ENCODE measurements at places on chromosomes 4 and X. TPM values are rescaled to one million over a fixed set of nuclear protein-coding genes. Genes with fewer than 3 reads are reported as not detected.

TSPAN7 gene
- 31.9 TPM for total RNA-seq

UNC5C gene
- total RNA-seq: 30.9 TPM

SMIM10L2A gene
- total RNA-seq: 4.8 TPM

ITIH6 gene
- total RNA-seq: not detected

PIN4 gene
- total RNA-seq: 4.5 TPM

USP17L26 gene
- not detected for total RNA-seq

CCDC158 gene
- 0.53 TPM for total RNA-seq

ZIC3 gene
- total RNA-seq: not detected

RHOXF2 gene
- total RNA-seq: not detected

PCDH19 gene
- total RNA-seq: 1.8 TPM

SOD3 gene
- total RNA-seq: 28.8 TPM

SPANXA1 gene
- total RNA-seq: not detected

USP17L28 gene
- not detected for total RNA-seq

CENPI gene
- 8.9 TPM for total RNA-seq

CTAG2 gene
- not detected for total RNA-seq

CITED1 gene
- 8.6 TPM for total RNA-seq

F8A1 gene
- 8.2 TPM for total RNA-seq

TCEAL5 gene
- total RNA-seq: 1.6 TPM

PHKA1 gene
- 6.4 TPM for total RNA-seq

PRRG1 gene
- total RNA-seq: 18.2 TPM

PDK3 gene
- total RNA-seq: 17.0 TPM

ZMAT1 gene
- total RNA-seq: 7.1 TPM

BBS12 gene
- 10.4 TPM for total RNA-seq

NRK gene
- 39.6 TPM for total RNA-seq

SPANXD gene
- not detected for total RNA-seq

FAM114A1 gene
- 49.9 TPM for total RNA-seq

ABCD1 gene
- 10.8 TPM for total RNA-seq

TMEM150C gene
- 17.7 TPM for total RNA-seq

OFD1 gene
- total RNA-seq: 32.9 TPM

COL25A1 gene
- total RNA-seq: 27.4 TPM

CACNA1F gene
- 0.41 TPM for total RNA-seq

GAB3 gene
- total RNA-seq: 5.3 TPM

HTN3 gene
- total RNA-seq: not detected

CTAG1B gene
- total RNA-seq: not detected

RTL3 gene
- total RNA-seq: 0.12 TPM

XPNPEP2 gene
- 28.7 TPM for total RNA-seq

IL2 gene
- total RNA-seq: not detected

MAGEA12 gene
- total RNA-seq: not detected

IL21 gene
- total RNA-seq: not detected

KCND1 gene
- total RNA-seq: 2.7 TPM

SPANXC gene
- total RNA-seq: not detected

SFRP2 gene
- 12.3 TPM for total RNA-seq

CXCL3 gene
- total RNA-seq: 2.6 TPM

SEPSECS gene
- 21.5 TPM for total RNA-seq

EMCN gene
- total RNA-seq: 68.9 TPM

All from metanephros (tissue), 2 donors.